ENCODE measurements at places on chromosomes 16 and 17.

DNA sequence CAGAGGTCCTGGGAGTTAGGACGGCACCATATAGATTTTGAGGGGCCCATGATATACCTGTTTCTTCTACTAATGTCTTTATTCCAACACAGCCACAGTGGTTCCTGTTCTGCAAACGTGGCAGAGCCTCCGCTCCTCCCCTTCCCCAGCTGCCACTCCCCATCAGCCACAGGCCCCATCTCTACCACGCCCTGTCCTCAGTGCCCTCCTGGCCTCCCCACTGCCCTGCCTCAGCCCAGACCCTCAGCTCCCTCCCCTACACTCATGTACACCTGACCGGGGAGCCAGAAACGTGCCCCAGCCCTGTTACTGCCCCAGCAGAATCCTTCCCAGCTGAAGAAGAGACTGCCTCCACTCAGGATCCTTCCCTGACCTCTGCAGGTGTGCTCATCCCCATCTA is 11.9 kb upstream of the RBFOX3 start:
- no peak for ATAC-seq

DNA sequence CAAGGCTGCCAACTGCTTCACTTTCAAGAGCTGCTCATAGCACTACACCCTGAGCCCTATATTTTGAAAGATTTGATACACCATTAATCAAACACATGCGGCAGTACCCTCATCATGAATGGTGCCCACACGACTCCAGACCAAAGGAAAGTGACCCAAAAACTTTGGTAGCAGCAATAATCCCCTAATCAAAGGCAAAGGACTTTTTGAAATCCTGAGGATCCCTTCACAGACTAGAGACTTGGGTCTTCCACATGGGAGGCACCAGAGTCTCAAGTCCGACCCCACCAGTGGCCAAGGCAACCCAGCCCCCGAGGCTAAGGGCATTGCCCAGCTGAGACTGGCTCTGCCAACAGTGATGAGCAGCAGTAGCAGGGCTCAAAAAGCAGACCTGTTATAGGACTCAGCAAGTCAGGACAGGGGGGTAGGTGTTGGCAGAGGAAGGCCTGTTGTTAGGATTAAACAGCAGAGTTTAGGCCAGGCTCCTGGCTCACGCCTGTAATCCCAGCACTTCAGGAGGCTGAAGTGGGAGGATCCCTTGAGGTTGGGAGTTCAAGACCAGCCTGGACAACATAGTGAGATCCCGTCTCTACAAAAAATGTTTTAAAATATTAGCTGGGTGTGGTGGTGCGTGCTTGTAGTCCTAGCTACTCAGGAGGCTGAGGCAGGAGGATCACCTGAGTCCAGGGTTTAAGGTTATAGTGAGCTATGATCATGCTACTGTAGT is 3.2 kb downstream of the TRIM25 start:
- ATAC-seq: no peak

DNA sequence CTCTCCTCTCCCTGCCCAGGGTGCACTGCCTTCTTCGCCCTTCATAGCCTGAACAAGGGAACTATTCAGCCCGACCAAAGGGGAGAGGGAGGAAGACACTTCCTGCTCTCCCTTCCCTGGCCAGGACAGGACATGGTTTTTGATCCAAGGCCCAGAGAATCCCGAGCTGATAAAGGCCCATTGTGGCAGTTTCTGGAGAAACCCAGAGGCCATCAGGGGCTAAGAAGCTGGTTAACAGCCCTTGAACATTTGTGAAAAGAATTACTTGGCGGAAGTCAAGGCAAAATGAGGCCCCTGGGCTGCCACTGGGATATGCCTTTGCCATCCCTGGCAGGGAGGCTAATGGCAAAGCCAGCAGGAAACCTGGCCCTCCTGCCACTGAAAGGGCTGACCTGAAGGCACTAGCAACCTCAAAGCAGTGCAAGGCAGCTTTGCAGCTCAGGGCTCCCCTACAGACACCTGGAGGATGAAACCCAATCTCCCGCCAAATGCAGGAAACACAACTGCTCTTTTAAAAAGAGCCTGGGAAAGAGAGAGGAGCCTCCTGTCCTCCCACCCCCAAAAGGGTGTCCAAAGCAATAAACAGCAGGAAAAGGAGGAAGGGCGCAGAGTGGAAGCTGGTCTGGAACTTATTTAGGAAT is 12.6 kb downstream of the PHB1 start:
- no peak for ATAC-seq

GRCh38 chr16:10972108-10972818 is 27.9 kb downstream of the CLEC16A start:
- ATAC-seq: peak; percentile 69

- no peak for ATAC-seq
These were observed 2.3 kb downstream of the IL17C start for GRCh38 chr16:88640498-88641247.

DNA sequence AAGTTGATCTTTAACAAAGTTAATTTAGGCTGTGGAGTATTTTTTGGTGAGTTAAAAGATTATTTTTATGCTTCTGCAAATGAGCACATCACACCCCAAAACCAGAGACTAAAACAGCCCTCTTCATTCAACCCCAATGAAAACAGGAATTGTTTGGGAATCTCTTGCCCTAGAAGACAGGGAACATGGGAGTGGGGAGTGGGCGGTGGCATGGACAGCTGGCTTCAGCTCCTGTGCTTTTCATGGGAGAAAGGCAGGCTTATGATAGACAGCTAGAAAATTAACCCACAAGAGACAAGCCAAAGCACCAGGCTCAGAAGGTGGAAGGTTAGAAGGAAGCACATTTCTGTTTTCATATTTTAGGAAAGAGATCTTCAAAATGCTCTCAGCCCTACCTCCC is 19.2 kb downstream of the GRIN2A start:
- ATAC-seq: no peak

- ATAC-seq: no peak
These were observed 426.2 kb upstream of the EEF2KMT start for GRCh38 chr16:5523829-5524228.

GRCh38 chr16:81214745-81215166 is 23.7 kb upstream of the BCO1 start:
- ATAC-seq: no peak

GRCh38 chr17:15885770-15886169 is 59.2 kb upstream of the ADORA2B start:
- no peak for ATAC-seq

- ATAC-seq: no peak
These were observed 108.6 kb upstream of the GOT2 start for GRCh38 chr16:58842746-58843145.

GRCh38 chr17:5780476-5780875 is 196.2 kb upstream of the NLRP1 start:
- no peak for ATAC-seq

DNA sequence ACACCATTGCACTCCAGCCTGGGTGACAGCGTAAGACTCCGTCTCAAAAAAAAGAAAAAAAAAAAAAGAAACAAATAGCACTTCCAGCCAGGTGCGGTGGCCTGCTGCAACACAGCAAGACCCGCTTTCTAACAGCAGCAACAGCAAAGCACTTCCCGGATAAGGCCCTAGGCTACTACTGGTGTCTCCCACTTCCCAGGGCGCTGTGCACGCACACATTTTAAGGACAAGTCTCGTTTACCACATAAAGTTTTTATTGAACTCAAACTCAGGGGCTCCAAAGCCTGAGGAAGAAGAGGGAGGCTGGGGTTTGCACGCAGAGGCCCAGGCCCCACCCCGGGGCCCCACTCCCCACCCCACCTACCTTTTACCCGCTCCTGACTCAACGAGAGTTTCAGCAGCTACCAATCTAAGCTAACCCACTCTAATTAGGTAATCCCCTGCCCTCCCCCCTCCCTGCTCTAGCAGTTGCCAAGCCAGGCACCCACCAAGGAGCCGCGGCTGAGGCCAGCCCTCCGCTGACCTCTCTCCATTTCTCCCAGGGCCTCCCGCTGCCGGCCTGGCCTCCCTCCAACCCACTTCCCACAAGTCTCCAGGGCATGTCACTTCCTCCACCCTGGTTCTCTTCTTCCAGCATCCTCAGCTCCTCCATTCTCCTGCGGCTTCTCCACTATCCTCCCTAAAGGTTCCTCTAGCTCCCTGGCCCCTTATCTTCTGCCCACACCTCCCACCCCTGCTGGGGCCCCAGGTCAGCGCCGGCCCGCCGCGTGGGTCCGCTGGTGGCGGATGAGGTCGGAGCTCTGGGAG is 2.4 kb downstream of the ZNF768 start:
- no peak for ATAC-seq

DNA sequence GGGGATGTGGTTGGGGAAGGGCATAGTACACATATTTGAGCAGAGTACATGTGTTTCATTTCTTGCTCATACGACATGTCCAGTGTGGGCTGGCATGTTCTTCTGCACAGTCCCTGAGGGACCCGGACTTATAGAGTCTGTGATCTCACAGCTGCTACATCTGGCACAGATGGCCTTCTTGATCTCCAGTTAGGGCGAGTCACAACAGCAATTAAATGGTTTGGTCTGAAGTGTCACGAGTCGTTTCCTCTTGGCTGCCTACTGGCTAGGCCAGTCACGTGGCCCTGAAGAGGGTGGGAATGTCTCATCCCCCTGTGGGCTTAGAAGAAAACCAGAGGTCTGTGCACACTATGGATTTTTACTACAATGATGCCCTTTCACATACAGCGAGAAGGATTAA is 443.6 kb downstream of the WWOX start:
- ATAC-seq: no peak

- peak; percentile 29 for ATAC-seq
These were observed 69.4 kb upstream of the SMIM36 start for GRCh38 chr17:55580596-55581133.

DNA sequence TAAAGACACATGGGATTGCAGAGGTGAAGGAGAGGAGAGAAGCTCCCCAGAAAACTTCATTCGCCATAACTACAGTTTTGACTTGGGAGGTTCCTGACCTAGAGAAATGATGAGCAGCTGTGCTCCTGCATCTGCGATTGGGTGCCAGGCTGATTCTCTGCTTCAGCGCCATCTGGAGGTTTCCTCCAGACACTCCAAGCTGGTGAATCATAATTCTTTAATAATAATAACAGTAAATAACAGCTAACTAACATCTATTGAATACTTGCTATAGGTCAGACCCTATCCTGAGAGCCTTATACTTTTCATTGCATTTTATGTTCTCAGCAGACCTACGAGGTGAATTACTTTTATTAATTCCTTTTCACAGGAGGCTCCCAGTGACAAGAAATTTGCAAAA is 575.8 kb downstream of the TOX3 start:
- ATAC-seq: no peak

- no peak for ATAC-seq
These were observed 22.2 kb downstream of the CDK12 start for GRCh38 chr17:39483506-39483905.

GRCh38 chr16:88008840-88009239 is 57.6 kb downstream of the BANP start:
- ATAC-seq: no peak

DNA sequence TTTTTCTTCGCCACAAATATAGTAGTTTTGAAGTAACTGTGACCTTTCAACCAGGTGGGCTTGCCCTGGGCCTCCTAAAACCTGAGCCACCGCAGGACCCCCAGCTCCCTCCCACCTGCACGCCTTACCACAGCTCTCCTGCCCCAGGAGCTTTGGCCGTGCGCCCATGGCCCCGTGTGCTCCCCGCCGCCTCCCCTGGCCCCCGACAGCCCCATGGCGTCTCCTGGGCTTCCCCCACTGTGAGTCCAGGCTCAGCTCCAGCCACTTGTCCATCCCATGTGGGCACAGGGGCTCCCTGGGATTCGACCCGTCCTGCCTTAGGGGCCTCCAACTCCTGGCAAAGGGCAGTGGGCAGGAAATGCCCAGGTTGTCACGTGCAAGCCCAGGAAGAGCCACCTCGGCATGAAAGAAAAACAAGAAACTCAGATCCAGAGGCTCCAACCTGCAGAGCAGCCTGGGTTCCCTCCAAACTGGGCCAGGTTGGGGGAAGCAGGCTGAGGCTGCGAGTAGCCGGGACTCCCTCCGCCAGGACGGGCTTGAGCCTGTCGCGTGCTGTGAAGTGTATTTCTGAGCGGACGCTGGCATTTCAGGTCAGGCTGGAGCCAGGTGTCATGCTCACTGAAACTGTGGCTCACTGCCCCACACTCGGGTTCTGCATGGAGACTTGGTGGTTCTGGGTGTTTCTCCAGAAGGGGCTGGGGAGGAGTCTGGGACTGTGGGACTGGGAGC is 5.8 kb downstream of the LGALS3BP start:
- no peak for ATAC-seq

DNA sequence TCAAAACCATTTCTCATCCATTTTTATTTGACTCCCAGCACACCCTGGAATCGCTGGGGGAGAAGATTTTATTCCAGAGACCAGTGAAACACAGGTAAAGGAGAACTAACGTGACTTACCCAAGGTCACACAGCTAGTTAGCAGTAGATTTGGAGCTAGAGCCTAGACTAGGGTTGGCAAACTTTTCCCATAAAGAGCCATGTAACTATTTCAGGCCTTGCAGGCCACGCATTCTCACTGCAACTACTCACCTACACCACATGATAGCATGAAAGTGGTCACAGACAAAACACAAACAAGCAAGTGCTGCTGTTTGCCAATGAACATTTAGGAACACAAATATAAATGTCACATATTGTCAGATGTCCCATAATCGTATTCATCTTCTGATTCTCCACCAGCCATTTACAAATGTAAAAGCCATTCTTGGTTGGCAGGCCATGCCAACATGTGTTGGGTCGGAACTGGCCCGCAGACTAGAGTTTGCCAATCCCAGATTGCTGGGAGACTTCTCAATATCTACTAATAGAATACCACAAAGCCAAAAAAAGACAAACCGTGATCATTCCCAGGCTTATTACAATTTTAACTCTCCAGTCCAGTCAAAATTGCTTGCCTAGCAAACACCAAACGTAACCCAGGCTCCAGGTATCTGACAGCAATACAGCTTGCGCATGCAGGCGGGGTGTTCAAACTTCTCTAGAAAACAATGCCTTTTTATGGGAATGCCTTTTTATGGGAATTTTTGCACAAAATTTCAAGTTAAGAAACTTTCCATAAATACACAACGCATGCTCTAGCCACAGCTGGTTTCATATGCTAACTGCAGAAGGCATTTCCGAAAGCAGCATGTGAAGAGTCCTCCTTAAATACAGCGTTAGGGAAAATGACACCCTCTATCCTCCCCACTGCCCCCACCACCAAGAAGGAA is 20.9 kb downstream of the ZFHX3 start:
- ATAC-seq: no peak

DNA sequence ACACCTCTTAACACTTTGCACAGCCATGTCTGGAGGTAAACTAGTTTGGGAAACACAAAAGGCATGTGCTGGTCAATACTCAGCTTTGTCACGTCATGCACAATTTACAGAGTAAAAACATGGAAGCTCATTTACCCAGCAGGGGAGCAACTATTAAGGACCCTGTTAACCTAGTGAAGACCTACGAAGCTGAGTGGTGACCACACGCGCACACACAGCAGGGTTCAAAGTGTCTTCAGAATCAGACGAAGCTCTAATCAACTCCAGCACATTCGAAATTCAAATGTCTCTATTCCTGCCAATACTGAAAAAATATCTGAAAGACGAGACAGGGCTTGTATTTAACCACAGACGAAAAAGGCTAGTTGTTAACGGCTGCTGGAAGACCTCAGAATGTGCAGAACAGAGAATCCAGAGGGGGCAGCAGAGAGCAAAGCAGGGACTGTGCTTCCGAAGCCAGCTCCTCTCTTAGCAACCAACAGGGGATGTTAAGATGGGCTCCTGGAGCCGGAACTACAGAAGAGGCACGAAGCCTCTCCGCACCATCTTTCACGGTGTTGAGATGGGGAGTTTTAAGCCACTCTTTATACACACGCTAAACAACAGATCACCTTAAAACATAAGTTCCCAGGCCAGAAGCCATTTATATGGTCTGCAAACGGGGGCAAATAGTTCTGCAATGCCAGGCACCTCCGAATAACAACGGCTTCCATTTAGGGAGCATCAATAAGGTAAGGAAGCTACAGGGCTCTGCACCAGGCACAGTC is 45.7 kb downstream of the CMTM4 start:
- ATAC-seq: peak; percentile 94

Data from activated CD4-positive, CD25-positive, alpha-beta regulatory T cell treated with anti-CD3 and anti-CD28 coated beads, Interleukin-2, amount 50 U/mL, for 24 hours (primary cell).